CD8-positive, alpha-beta memory T cell (primary cell): ENCODE measurements at places on chromosomes 11 and 22. TPM values are rescaled to one million over a fixed set of nuclear protein-coding genes. Genes with fewer than 3 reads are reported as not detected.

DERL3 gene
- 5.4 TPM for total RNA-seq

PATE2 gene
- total RNA-seq: not detected

DNA sequence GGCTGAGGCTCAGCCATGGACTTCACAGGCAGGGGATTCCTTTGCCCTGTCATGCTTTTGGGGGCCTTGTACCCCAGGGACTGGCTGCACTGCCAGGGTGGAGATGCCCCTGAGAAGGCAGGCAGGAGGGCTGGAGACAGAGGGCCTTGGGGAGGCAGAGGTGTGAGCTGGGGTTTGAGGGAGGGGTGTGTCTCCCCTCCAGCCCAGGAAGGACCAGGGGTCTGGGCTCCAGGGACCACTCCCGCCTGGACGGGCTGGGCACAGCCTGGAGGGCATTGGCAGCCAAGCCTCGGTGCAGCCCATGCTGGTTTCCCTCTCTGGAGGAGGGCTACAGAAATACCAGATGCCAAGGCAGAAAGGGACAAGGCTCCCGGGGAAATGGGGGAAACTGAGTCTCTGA, 19.5 kb downstream of the OTUB1 start:
- no peak for DNase-seq

MRGPRX4 gene
- not detected for total RNA-seq

DNA sequence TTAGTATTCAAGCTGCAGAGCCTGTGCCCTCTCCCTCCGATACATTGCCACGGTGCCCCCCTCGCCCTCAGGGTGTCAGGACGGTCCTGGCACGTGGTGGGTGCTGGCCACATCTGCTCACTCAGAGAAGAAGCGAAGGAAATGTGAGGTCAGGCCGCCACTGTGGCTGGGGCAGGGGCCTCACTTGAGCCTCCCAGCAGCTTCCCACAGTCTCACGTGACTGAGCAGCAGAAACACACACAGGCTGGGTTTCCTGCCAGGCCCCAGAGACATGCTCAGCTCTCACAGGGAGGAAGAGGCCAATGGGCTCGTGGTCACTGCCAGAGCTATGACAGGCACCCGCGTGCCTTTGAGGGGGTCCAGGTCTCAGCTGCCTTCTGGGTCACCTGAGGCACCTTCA, 37.9 kb upstream of the PRR5 start:
- peak; percentile 40 for DNase-seq

MMP7 gene
- total RNA-seq: not detected

DNA sequence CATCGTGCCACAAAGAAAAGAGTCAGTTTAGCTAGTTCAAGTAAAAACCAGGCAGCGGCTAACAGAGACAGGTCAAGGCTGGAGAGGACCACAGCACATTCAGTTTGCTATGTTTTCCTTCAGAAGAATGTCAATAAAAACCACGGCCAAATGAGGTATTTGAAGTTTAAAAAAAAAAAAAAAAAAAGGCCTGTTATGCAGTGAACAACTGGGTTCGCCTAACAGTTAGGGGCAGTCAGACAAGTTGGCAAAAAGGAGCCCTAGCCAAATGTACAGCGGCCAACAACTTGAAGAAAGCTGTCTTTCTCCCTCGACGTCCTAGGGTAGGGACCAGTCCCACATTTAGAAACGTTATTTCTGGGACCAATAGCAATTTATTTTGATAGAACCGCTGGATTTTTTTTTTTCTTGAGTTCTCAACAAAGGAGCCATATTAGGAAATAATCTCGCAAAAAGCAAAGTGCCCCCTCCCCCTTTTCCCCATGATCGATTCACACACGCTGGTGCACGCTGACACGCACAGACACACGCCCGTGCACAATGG, 237.8 kb downstream of the TTC28 start:
- no peak for DNase-seq
